HTR-8/SVneo (cell line): ENCODE measurements at places on chromosomes 5 and 9.

- DNase-seq: no peak
Observed at GRCh38 chr9:93189369-93190132, 5.6 kb downstream of the WNK2 start.

GRCh38 chr5:38291355-38291754 lies 33.0 kb downstream of the EGFLAM start:
- no peak for DNase-seq

- DNase-seq: peak; percentile 90
Observed at GRCh38 chr5:43556857-43557542, at the start of gene PAIP1. Gene PAIP1, minus strand, starts transcription at chr5:43557077. Its CDS starts 231 bp downstream, at chr5:43556846.

- DNase-seq: peak; percentile 22
Observed at GRCh38 chr9:27303219-27303618, 6.3 kb upstream of the EQTN start.
